HCT116 (cell line): ENCODE measurements at places on chromosomes 1 and 21. TPM values are rescaled to one million over a fixed set of nuclear protein-coding genes. Genes with fewer than 3 reads are reported as not detected.

GIPC2 gene
- total RNA-seq, result 0.07 TPM

DNA sequence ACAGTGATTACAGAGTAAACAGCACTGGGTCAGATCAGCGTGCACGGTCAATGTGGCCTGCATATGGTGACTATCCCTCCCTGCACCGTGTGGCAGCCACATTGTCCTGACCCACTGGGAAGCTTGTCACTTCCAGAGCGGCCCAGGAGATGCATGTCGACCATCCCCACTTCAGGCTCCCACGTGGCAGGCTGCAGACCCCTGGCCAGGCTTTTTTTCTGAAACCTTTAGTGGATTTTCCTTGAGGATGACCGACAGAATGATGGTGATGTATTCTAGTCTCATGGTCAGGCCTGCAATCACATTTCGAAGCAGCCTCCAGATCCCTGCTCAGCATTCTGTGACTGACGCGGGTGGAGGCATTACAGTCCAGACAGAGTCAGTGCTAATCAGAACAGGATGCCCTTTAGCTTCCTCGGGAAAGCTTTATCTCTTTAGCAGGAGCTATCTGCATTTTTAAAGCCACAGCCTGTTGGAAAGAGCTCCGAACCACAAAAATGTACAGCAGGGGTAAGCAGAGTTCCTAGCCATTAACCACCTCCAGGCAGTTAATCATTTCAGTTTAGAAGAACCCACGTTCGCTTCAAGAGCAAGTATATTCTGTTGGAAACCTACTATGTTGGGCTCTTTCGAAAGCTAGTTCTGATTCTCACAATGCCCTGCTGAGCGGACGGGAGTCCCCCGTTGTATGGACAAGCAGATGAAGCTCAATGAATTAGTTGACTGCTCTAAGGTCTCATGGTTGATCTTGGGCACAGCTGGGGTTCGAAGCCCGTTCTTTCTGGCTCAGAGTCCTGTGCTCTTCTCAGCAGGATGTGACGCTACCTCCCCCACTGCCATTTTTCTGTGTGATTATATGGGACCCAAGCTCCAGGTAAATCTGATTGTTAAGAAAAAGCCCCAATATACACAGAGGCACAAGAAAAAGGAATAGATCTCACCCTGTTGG lies 56.5 kb downstream of the IRF2BP2 start:
- no peak for DNase-seq

- no peak for DNase-seq
Measured at GRCh38 chr1:116352349-116352813, 20.7 kb upstream of the ATP1A1 start.

DNA sequence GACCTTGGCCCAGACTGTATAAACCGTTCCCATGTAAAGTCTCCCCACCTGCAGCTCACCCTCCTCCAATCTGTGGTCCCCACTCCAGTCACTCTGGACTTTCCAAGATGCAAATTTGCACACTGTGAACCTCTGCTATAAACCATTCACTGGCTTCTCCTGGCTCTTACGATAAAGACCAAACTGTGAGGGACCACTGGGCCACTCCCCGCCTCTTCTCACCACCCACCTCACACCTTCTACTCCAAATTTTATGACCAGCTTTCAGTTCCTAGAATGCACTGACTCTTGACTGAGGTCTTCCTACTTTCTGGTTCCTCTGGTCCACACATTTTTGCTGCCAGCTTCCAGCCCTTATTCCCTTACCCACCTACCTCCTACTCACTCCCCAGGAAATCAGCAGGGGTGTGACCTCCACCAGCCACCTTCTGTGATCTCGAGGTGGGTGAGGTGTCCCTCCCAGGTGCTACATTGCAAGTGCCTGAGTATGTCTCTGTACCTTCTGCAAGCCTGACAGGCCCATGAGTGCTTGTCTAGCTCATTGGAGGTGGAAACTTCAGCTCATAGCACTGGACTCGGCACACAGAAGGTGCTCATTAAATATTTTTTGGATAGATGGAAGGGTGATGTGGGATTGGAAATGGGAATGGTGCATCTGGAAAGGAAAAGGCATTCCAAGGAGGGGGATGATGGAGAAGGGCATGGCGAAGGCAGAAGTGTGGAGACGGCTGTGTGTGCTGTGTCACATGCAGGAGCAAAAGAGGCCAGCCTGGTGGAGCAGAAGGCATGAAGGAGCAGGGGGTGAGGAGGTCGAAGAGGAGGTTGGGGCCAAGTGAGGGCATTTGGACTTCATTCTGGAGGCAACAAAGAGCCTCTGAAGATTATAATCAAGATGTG lies 15.6 kb upstream of the CSF1 start:
- DNase-seq, result no peak

SASS6 gene
- 13.7 TPM for total RNA-seq

- DNase-seq, result no peak
Measured at GRCh38 chr1:91151702-91152101, 129.9 kb upstream of the ZNF644 start.

- DNase-seq, result no peak
Measured at GRCh38 chr1:30383221-30383711, 340.1 kb downstream of the MATN1 start.

DNA sequence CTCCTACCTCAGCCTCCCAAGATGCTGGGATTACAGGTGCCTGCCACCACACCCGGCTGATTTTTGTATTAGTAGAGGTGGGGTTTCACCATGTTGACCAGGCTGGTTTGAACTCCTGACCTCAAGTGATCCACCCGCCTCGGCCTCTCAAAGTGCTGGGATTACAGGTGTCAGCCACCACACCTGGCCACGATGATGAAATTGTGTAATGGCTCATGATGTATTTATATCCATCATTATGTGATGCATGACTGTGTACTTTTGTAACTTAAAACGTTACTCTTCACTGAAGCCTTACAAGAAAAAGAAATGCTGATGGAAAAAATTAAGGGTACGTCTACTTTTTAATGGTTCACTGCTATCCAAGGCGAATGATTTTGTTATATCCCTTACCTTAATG lies 7.5 kb downstream of the TARDBP start:
- DNase-seq, result no peak

DNA sequence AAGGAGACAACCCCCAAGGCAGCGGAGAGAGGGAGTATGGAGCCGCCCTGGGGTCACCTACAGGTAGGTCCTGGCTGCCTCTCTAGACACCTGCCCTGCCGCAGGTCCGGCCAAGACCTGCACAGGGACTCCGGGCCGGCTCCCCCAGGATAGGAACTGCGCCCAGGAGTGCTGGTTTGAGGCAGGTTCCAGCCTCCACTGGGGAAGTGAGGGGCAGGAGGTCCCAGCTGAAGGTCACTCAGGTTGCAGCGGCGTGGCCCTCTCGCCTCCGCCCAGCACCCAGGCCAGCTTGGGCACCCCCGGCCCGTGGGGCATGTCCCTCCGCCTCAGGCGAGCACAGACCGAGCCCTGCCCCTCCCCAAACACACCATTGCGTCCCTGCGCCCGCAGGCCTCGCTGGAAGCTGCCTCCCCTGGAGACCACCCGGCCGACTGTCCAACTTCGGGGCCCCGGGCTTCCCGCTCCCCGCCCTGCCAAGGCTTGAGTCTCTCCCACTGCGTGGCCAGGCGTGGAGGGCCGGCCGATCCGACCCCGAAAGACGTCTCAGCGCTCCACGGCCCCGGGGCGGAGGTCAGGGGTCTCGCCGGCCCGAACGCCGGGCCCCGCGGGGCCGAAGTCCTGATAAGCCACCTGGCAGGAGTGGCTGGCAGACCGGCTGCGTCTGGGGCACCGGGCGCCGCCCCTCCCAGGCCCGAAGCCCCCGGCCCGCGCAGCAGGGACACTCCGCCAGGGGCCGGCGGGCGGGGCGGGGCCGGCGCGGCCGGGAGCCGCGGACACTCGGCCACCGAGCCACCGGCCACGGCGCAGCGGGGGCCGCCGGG lies 1.4 kb upstream of the SKI start:
- DNase-seq, result no peak

- no peak for DNase-seq
Measured at GRCh38 chr1:25110036-25110435, 122.3 kb downstream of the SYF2 start.

MAD2L2 gene
- 93.8 TPM for total RNA-seq

DNA sequence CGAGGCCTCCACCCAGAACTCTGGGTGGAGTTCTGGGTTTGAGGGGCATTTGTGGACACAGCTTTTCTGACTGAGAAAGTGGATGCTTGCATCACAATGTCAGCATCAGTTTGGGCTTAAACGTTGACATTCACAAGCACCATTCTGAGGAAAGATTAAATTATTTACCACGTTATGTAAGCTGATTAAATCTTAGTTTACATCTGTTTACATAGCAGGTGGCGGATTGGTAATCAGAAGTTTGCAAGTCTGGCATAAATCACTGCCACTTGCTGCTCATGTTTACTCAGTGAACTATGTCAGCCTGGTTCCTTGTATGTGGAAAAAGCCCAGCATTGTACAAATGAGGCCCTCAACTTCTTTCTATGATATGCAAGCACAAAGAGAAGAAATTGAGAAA lies 310.1 kb downstream of the PAPPA2 start:
- DNase-seq, result no peak

- DNase-seq, result no peak
Measured at GRCh38 chr1:54326543-54327385, 79.4 kb downstream of the SSBP3 start.

GRCh38 chr1:2330035-2330434 lies 61.3 kb downstream of the MORN1 start:
- DNase-seq, result no peak

DNA sequence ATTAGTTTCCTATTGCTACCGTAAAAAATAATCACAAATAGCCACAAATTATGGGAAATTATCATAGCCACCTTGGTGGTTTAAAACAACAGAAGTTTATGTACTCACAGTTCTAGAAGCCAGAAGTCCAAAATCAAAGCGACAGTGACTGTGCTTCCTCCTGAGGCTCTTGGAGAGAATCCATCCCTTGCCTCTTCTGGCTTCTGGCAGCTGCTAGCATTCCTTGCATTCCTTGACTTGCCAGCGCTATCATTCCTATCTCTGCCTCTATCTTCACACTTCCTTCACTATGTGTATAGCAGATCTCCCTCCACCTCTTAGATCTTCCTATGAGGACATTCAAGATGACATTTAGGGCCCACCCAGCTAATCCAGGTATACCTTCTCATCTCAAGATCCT lies 180.1 kb upstream of the USP25 start:
- DNase-seq, result no peak

GRCh38 chr1:228015276-228016180 lies 8.7 kb downstream of the WNT3A start:
- DNase-seq, result no peak

GRCh38 chr1:172760121-172760520 lies 101.2 kb downstream of the FASLG start:
- no peak for DNase-seq

- no peak for DNase-seq
Measured at GRCh38 chr1:165988275-165988674, 160.9 kb downstream of the UCK2 start.

- no peak for DNase-seq
Measured at GRCh38 chr1:183673605-183674323, 20.6 kb upstream of the APOBEC4 start.

PHACTR4 gene
- total RNA-seq, result 36.0 TPM

- no peak for DNase-seq
Measured at GRCh38 chr1:154478639-154479038, 23.4 kb upstream of the TDRD10 start.

DNA sequence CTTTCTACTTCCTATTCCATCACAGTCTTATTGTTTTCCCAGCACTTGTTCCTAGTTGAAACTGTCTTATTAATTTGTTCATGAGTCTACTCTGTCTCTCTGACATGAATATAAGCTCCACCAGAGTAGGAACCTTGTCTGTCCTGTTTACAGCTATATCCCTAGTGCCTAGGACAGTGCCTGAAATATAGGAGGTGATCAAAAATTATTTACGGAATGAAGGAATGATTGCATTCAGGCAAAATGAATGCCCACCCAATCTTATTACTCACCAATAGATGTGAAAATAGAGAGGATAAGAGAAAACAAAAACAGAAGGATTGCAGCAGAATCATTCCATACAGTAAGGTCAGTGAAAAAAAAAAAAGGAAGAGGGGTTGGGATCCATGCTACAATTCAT lies 1.1 kb downstream of the TXNDC12 start:
- DNase-seq, result no peak

DYNLT5 gene
- not detected for total RNA-seq

DNAJC16 gene
- total RNA-seq, result 20.6 TPM

TMEM125 gene
- total RNA-seq, result 13.9 TPM

DNA sequence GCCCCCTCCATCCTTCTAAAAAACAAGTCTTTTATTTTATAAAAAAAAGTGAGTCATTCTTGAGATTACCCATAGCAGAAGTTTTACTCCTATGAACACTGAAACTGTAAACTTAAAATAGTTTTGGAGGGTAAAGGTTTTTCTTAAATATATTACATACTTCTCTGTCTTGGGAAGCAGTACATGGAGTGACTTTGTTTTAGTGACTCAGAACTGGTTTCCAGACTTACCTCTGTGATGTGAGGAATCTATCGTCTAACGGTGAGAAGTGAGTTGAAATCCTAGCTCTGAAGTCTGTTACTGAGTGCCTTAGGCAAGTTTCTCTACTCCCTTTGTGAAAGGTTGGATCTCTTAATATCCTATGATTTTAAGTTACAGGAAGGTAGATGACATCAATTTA lies 176.3 kb upstream of the POU3F1 start:
- DNase-seq, result no peak

- DNase-seq, result no peak
Measured at GRCh38 chr1:23475134-23475628, 8.8 kb downstream of the ASAP3 start.

DNA sequence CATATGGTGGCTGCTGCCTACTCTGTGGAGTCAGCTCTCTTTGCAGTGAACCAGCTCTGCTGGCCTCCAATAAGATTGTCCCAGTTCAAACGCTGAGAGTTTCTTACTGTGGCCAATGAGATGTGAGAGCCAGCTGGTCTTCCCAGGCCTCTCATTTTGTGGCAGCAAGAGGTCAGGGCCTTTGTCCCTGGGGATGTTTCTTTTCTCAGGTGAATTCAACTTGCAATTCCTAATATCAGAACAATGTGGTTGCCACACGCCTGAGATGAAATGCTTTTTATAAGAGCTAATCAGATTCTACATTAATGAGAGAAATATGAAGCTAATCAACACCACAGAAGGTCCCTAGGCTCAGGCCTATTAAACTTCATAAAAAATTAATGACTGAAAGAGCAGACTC lies 660.1 kb upstream of the CAMK1G start:
- DNase-seq, result no peak

ACBD3 gene
- 29.6 TPM for total RNA-seq

VANGL2 gene
- 1.1 TPM for total RNA-seq

SPRR4 gene
- total RNA-seq, result not detected
